ENCODE measurements at places on chromosomes 6 and 20.

GRCh38 chr6:155130161-155130853 lies 133.5 kb upstream of the CLDN20 start:
- no peak for DNase-seq

DNA sequence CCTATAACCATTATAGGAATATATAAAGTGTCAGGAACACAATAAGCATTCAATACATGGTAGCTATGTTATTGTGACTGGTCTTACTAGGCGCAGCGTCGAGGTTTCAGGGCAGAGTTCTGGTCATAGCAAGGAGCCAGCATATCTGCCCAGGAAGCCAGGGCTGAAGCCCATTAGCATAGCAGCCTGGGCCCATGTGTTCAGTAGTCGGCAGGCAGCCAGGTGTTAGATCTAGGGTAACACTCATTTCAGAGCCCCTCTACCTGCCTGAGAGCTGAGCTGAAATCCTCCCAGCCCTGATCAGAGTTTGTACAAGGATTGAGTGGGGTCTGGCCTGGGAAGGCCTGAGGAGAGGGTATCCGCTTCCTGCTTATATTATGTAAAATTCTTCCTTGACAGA lies 32.1 kb downstream of the C20orf173 start:
- no peak for DNase-seq

- no peak for DNase-seq
Measured at GRCh38 chr6:108730635-108731515, 117.3 kb upstream of the ARMC2 start.

DNA sequence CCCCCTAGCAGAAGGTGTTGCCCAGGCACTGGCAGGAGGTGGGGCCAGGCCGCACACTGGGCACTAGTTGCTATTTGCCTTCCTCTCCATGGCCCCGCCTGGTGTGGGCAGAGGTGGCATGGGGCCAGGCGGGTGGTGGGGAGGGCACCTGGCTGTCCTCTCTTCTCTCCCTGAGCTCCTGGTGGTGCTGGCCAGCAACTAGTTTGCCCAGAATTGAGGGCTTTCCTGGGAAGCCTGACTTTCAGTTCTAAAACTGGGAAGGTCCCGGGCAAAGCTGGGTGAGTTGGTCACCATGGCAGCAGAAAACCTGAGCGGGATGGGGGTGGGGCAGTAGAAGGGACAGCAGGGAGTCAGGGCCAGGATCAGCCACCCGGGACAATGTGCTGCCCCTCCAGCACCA lies 48.2 kb downstream of the RBM38 start:
- no peak for DNase-seq

- no peak for DNase-seq
Measured at GRCh38 chr6:32369660-32370059, 2.0 kb downstream of the TSBP1 start.

GRCh38 chr20:58223358-58223941 lies 5.0 kb downstream of the ANKRD60 start:
- DNase-seq, result no peak

DNA sequence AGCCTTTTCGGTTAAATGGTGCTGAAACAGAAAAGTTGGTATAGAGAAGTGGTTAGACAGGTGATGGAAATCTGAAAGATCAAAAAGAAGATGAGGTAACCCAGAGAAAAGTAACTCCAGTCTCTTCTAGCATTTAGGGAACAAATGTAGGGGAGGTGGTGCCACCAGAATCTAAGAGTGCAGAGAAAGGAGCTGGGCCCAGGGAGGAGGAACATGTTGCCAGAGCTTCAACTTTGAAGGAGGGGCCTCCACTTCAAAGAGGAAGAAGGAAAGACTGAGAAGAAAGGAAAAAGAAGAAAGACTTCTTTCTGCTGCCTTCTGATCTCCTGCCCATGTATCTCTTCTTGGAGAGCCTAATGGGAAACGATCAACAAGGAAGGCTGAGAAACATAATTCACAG lies 23.5 kb upstream of the ATRN start:
- no peak for DNase-seq

- no peak for DNase-seq
Measured at GRCh38 chr6:13425943-13426931, 61.2 kb downstream of the GFOD1 start.

GRCh38 chr6:17679726-17680125 lies 27.0 kb downstream of the NUP153 start:
- DNase-seq, result no peak

DNA sequence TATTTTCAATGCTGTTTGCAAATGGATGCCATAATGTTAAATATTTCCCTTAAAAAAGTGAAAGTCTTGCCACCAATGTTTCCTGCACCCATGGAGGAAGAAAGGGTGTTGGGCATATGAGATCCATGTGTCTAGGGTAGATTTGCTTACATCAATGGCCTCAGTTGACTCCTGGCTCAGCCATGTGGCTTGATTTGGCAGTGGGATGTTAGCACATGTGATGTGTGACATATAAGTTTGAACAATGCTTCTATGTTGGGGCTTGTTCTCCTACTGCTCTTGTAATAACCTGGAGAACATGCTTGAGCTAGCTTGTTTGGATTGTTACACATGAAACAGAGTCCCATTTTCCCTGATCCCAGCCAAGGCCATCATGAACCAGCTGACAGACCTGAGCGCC lies 187.6 kb downstream of the SCP2D1 start:
- DNase-seq, result no peak

DNA sequence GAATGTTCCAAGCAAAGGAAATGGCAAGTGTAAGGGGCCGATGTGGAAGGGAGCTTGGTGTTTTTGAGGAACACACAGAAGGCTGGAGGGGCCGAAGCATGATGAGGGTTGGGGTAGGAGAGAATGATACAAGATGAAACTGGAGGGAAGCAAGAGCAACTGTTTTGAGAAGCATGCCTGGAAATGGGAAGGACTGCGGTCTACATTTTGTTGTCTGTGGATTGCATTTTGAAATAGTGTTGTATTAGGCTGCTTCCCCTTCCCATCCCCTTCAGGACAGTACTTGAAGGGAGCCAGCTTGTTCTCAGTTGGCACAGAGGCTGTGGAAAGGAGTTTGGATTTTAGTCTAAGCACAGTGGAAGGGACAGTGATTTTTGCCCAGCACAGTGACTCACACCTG lies 2.2 kb downstream of the TM9SF4 start:
- no peak for DNase-seq

DNA sequence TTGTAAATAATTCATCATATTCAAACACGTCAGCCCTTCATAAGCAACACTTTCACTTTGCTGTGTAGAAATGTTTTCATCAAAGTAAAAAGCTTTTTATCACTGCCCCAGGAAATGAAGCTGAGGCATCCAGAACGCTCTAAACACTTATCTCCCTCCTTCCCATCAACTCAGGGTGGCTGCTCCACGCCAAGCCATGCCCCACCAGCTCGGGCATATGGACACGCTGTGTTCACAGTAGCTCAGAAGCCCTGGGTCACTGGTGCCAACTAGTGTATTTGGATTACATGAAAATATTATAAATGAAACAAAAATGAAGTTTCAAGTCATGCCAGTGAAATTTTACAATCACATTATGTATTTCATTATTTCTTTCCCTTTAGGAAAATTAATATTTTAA lies 10.3 kb downstream of the PDE10A start:
- no peak for DNase-seq

DNA sequence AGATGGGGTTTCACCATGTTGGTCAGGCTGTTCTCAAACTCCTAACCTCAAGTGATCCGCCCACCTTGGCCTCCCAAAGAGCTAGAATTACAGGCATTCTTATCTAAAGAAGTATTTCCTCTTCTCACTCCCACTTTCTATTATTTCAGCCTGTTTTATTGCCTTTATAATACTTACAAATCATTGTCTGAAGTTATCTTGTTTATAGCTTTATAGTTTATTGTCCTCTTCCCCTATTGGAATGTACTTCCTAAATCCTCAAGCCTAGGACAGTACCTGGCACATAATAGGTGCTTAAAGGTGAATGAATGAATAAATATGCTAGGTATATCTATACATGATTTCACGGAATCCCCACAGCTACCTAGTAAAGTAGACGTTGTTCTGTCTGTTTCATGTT lies 37.8 kb upstream of the RNF182 start:
- DNase-seq, result no peak

- peak; percentile 41 for DNase-seq
Measured at GRCh38 chr6:16769131-16769985, 8.1 kb upstream of the ATXN1 start.

GRCh38 chr6:23980965-23981364 lies 145.1 kb upstream of the NRSN1 start:
- no peak for DNase-seq

- no peak for DNase-seq
Measured at GRCh38 chr20:44540834-44541233, 19.0 kb upstream of the SERINC3 start.

DNA sequence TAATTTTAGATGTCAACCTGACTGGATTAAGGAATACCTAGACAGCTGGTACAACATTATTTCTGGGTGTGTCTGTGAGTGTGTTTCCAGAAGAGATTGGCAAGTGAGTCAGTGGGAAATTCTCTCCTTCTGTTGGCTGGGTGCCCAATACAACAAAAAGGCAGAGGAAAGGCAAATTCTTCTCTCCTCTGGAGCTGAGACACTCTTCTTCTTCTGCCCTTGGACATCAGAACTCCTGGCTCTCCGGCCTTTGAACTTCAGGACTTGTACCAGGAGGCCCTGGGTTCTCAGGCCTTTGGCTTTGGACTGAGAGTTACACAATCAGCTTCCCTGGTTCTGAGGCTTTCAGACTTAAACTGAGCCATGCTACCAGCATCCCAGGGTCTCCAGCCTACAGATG lies 7.8 kb upstream of the BTN3A1 start:
- DNase-seq, result no peak

GRCh38 chr6:119791736-119792135 lies 442.2 kb upstream of the MAN1A1 start:
- no peak for DNase-seq
